ENCODE measurements at places on chromosomes 2 and 18. TPM values are rescaled to one million over a fixed set of nuclear protein-coding genes. Genes with fewer than 3 reads are reported as not detected.

DNA sequence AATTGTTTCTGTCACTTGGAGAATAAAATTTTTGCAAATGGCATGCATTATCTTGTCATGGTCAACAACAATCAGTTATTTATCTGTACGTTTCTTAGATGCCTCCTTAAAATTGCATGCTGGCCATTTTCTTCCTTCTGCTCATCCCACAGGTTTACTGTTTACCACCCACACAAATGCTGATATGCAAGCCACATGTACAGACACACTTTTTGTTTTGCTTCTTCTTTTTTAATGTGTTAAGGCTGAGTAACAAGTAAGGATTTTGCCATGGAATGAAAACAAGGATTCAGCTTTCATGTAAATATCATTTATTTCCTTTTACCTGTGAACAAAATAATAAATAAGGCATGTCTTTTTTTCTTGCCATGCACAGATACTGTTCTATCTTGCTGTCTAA lies 1077.1 kb upstream of the ZEB2 start:
- H3K27ac ChIP-seq = no peak overlapping the region
- H3K27me3 ChIP-seq = no peaks in the 10 kb centered on the region
- H3K4me1 ChIP-seq = no peaks in the 10 kb centered on the region

- H3K4me3 ChIP-seq = no peak overlapping the region
- H3K4me1 ChIP-seq = peaks cover 5% of the 10 kb centered on the region
- H3K27me3 ChIP-seq = no peaks in the 10 kb centered on the region
- DNase-seq = no peak
Measured at GRCh38 chr2:42747422-42747821, 16.5 kb downstream of the OXER1 start.

DNA sequence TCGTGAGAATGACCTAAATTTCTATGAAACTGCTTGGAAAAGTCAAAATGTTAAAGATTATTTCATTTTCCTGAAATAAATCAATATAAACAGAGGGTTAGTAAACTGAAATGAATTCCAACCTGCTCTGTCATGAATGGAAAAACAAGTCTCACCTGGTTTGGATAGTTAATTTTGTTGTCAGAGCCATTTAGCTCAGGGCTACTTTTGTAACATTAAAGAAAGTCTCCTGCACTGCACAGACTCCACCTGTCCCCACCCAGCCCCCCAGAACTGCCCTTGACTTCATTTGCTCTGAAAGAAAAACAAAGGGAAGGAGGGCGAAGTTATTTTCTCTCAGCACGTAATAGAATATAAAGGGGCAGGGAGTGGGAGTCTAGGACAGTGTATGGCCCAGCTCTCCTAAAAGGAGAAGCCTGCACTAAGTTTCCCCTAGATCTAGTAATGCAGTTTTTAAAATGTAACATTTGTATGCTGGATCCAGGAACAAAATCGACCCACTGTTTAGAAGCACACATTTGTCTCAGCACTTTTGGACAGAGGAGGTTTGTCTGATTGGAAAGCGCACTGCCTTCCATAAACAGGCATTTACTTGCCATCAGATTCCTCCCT lies 54.2 kb upstream of the ACSL3 start:
- no peak for DNase-seq
- no peak overlapping the region for H3K4me3 ChIP-seq
- H3K4me1 ChIP-seq = no peaks in the 10 kb centered on the region
- H3K27me3 ChIP-seq = peaks cover 9% of the 10 kb centered on the region

The SLC23A3 gene
- total RNA-seq = 0.92 TPM

DNA sequence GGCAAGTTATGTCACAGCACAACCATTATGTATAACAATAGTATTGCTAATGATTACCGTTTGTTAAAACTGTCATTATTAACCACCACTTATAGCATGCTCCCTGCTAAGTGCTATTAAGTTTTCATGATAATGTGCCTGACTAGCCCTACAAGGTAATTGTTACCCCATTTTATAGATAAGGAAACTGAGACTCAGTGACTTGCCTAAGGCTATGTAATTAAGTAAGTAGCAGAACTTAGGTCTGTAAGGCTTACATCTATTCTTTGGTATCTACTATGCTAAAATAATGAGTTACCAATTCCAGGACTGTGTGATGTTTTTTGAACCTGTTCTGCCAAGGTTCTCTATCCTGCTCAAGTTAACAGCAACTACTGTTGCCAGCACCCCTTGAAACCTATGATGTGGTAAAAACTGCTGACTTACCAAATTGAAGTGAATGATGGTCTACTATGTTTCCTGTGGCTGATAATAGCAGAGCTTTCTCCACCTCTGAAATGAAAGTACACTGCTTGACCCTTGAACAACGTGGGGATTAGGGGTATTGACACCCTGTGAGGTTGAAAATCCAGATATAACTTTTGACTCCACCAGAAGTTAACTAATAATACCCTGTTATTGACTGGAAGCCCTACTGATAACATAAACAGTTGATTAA lies 18.2 kb downstream of the ACVR2A start:
- H3K36me3 ChIP-seq = no peaks in the 10 kb centered on the region
- no peaks in the 10 kb centered on the region for H3K27me3 ChIP-seq
- H3K4me3 ChIP-seq = no peak overlapping the region
- DNase-seq = no peak
- H3K27ac ChIP-seq = no peak overlapping the region
- peaks cover 15% of the 10 kb centered on the region for H3K4me1 ChIP-seq

The CRYGD gene
- total RNA-seq = not detected

DNA sequence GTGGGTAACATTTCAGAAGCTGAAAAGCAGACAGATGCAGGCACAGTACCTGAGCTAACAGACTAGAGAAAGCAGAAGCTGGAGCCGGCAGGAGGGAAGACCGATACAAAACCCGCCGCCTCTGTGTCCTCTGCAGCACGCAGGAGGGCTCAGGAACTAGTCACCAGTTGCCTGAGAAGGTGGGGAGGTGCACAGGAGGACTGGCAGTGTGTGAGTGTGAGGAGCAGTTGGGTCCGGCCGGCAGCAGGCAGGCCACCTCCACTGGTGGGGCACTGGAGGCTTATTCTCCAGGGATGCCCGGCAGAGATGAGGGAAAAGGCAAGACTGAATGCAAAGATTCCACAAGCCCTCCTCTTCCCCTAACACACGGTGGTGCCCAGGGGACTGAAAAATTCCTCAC lies 18.2 kb downstream of the ERCC3 start:
- H3K36me3 ChIP-seq = peaks cover 27% of the 10 kb centered on the region
- H3K4me3 ChIP-seq = no peak overlapping the region
- H3K27me3 ChIP-seq = no peaks in the 10 kb centered on the region
- H3K4me1 ChIP-seq = peaks cover 10% of the 10 kb centered on the region
- DNase-seq = no peak
- H3K27ac ChIP-seq = no peak overlapping the region

DNA sequence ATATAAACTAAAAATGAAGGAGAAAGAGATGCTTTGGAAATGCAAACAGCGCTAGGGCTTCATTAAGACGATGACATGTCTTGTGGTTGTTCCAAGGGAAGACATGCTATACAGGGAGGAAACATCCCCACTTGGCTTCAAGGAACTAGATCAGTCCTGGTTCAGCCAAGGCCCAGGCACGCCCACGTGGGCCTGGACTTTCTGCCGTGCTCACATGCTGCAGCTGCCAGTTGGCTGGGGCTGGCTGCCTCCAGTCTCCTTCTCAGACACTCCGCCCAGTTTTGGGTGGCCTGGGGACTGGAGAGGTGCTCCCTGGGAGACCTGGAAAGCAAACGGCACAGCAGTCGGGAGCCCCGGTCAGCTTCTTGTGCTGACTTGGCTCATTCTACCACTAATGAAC lies 109.6 kb downstream of the GLI2 start:
- no peak overlapping the region for H3K4me3 ChIP-seq
- H3K27ac ChIP-seq = no peak overlapping the region
- no peak for DNase-seq
- H3K27me3 ChIP-seq = peaks cover 5% of the 10 kb centered on the region

DNA sequence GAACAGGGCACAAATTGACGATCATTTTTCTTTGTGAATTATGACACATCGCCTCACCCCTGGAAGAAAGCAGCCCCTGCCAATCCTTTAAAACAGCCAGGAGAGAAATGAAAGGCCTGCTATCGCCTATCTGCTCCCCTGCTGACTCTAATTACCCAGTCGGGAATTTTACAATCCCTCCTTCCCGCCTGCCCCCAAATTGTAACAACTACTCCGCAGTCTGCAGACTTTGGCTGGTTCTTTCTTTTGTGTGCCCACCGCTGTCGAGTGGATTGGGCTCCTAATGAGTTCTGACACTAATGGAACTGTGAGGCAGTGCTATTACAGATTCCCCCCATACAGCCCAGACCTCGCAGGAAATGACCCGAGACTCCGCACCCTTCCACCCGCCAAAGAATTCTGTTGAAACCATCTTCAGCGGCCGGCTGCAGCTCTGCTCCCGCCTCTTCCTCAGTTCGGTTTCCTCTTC lies 281.2 kb upstream of the PARD3B start:
- H3K36me3 ChIP-seq = no peaks in the 10 kb centered on the region
- no peak overlapping the region for H3K27ac ChIP-seq
- no peak for DNase-seq
- no peaks in the 10 kb centered on the region for H3K4me1 ChIP-seq

DNA sequence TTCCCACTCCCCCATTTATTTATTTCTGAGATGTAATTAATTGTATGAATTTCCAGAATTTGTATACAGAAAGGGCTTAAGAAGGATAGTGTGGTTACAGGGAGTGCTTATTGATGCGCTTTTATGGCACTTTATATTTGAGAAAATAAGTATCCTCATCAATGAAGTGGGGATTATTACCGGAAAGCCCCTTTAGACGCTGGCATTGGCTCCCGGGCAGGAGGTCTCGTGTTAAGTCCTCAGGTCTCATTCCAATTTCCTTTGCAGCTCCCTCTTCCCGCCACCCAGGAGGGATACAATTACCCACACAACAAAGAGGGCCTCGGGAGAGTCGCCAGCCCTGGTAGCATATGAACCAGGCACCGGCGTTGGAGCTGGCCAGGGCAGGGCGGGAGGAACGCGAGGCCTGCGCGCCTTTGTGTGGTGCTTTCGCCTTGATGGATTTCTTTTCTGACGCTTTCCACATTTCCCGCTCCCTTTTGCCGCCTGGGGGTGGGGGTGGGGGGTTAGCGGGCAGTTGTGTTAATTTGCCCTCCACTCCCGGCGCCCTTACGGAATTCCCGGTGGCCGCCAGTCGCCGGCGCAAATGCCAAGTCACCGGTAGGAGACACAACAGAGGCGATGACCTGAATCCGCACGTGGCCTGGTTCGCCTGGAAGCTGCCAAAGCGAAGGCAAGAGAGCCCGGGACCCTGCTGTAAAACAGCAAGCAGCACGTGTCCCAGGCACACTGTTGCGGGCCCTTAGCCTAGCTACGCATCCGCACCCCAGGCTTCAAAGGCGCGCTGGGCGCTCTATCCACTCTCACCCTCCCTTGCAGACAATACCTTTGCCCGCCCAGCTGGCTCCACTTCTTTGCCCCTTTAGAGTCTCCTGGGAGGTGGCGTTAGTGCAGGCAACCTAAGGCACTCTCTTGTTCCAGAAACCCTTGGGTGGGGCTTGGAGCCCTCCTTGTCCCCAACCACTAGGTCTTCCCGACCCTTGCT lies 3.3 kb downstream of the GAD1 start:
- peaks cover 45% of the 10 kb centered on the region for H3K4me1 ChIP-seq
- no peak overlapping the region for H3K27ac ChIP-seq
- H3K4me3 ChIP-seq = peak overlapping the region; percentile 56
- H3K36me3 ChIP-seq = no peaks in the 10 kb centered on the region
- DNase-seq = no peak

GRCh38 chr2:150788426-150789140 lies 301.1 kb upstream of the RND3 start:
- no peaks in the 10 kb centered on the region for H3K36me3 ChIP-seq
- no peak overlapping the region for H3K27ac ChIP-seq
- no peaks in the 10 kb centered on the region for H3K4me1 ChIP-seq

Measured in activated naive CD8-positive, alpha-beta T cell treated with anti-CD3 and anti-CD28 coated beads for 36 hours (primary cell).